Right renal pelvis (tissue), 4 donors: ENCODE measurements at places on chromosomes 16 and 17.

- DNase-seq = no peak
Observed at GRCh38 chr17:17443173-17443572, 33.6 kb upstream of the MED9 start.

- DNase-seq = no peak
Observed at GRCh38 chr16:50183316-50183715, 30.2 kb downstream of the TENT4B start.

DNA sequence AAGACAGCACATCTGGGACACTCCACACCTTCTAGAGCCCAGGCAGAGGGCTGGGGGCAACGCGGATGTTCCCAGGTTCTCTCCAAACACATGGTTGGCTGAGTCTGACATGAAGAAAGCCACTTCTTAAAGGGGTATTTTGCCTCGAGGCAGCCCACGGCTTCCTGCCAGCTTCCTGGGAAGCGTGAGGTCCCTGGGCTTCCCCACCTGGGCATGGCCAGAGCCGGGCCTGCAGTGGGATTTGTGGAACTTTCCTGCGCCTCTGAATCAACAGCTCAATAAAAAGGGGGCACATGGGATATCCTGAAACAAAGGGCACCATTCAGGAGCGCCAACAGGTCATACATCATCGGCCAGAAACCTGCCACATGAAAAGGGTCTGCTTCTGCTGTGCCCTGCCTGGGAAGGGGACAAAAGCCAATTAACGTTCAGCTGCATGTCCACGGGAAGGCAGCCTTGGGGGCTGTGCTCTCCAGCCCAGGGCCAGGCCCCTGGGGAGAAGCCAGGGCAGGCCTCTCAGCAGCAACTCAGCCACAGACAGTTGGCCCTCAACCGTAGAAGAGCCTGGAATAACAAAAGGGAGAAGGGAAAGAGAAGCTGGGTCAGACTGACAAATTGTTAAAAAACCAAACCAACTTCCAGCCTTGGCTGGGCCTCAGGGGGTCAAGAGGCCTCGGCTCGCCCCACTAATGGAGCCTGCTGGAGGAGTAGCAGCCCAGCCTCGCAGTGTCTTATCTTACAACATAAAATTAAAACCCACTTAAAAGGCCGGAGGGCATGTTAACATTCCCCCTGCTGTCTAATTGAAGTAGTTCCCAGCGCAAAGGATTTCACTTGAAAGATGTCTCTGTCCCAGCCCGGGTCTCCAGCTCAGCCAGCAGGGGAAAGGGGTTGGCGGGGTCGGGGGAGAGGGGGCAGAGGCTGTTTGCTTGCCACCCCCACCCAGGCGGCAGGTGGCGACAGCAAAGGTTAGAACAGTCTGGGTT is 34.2 kb downstream of the TBX4 start:
- no peak for DNase-seq

DNA sequence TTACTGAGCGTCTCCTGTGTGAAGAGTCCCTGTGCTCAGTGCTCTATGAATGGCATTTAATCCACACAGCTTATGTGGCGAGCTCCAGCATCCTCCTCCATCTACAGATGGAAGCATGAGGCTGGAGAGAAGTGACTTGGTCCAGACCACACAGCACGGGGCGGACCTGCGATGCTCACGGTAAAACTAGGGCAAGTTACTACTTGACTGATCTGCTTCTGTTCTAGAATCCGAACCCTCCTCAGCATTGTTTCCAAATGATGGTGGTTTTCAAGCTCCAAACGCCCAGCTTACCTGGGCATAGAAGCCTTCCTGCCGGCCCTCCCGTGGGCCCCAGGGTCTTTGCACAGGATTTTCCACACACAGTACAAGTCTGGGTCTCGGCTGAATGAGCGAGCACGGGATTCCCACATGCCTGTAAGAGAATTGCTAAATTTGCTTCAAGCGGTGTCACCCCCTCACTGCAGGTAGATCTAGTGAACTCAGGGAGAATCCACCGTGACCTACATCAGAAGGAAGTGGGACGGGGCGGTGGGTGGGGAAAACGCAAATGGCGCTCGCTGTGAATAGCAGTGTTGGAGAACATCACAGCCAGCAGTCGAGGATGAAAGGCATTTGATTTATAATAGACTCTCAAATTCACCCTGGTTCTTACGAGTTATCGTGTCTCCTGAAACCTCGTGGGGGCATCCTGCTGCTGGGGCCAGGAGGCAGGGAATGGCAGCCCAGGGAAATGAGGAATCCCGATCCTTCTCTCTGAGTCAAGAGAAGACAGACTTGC is 101.1 kb downstream of the CMIP start:
- DNase-seq = no peak

DNA sequence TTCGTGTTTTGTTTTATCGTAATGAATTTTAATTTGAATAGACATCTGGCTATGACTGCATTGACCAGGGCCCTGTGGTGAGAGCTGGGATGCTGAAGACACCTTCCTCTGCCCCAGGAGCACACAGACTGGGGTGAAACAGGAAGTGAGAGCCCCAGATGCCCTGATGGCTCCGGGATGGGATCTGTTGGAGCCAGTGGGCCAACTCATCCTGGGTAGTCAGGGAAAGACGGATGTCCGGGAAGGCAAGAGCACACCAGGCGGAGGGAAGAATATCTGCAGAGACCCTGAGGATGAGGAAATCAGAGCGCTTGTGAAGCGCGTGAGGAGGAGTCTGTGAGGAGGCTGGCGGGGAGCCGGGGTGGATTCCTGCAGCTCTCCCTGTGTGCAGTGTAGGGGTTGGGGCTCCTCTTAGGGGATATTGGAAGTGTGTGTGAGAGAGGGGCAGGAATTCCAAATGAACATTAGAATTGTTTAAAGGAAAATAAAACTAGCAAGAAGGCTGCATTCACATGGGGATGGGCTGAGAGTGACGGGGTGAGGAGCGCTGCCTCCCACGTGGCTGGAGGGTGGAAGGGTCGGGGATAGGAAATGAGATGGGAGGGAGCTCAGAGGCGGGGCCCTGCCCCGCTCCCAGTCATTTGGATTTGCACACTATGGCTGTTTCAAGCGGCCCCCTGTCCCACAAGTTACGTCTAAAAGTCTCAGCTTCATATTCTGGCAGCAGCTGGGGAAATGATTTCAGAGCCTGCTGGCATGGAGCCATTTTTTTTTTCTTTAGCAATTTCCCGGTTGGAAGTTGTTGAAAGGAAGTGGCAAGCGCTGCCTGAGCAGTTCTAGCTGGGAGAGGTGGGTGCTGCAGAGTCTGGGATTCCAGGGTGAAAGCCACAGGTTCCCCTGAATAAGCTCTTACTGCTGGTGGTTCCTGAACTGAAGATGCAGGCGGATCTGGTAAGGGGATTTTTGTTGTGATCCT is 71.2 kb upstream of the LGALS9 start:
- peak; percentile 86 for DNase-seq

GRCh38 chr16:20243731-20244281 is 83.5 kb downstream of the GP2 start:
- DNase-seq = no peak

GRCh38 chr17:6599364-6599763 is 41.1 kb downstream of the KIAA0753 start:
- DNase-seq = no peak

GRCh38 chr17:31373150-31374093 is 18.1 kb upstream of the RAB11FIP4 start:
- DNase-seq = no peak

DNA sequence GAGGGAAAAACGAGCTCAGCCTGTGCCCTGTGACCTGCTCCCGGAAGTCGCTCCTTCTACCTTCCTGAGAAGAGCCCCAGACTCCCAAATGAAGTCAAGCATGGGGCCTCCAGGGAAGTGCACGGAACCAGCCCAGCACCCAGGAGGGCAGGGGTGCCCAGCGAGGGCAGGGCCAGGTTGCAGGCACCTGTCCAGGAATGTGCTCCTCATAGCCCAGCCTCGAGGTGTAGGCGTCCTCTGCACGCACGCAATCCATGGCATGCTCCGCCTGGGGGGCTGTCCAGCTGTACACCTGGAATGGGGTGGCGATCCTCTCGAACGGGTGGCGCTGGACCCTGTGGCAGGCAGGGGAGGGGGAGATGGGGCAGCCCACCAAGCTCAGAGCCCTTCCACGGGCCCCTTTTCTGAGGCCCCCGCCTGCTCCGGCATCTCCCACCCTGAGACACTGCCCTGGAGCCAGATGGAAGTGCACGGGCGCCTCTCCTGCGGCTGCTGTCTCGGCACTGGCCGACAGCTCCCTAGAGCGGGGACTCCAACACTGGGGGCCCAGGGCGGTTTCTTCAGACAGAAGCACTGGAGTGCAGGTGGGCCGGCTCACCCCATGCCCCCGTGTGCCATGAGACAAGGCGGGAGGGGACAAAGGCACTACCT is 10.9 kb downstream of the CLUH start:
- no peak for DNase-seq

DNA sequence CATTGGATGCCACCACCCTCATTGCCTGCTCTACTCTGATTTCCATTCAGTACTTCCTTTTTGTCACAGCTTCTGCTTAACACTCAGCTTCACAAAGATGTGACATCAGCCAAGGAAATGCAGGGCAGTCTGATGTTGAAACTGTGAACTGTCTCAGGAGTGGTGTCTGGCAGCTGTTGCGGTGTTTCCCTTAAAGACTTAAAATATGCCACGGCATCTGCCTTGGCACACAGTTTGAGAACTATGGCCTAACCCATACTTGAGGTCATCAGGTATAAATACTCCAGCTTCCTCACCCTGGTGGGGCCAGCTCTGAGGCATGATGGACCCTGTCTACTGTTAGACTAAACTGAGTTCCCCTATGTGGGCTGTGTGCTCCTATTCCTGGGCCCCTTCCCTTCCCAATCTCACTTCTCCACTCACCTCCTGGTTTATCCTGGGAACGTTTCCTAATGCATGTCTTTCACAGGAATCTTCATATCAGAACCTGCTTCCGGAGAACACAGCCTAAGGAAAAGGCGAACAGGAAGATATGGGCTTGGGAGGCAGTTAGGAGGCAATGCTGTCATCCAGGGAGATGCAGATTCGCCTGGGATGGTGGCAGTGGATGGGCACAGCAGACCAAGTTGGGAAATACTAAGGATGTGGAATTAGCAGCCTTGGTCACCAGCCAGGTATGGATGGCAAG is 96.5 kb downstream of the WSCD1 start:
- no peak for DNase-seq

- DNase-seq = no peak
Observed at GRCh38 chr17:46795379-46795952, 23.0 kb downstream of the WNT3 start.

DNA sequence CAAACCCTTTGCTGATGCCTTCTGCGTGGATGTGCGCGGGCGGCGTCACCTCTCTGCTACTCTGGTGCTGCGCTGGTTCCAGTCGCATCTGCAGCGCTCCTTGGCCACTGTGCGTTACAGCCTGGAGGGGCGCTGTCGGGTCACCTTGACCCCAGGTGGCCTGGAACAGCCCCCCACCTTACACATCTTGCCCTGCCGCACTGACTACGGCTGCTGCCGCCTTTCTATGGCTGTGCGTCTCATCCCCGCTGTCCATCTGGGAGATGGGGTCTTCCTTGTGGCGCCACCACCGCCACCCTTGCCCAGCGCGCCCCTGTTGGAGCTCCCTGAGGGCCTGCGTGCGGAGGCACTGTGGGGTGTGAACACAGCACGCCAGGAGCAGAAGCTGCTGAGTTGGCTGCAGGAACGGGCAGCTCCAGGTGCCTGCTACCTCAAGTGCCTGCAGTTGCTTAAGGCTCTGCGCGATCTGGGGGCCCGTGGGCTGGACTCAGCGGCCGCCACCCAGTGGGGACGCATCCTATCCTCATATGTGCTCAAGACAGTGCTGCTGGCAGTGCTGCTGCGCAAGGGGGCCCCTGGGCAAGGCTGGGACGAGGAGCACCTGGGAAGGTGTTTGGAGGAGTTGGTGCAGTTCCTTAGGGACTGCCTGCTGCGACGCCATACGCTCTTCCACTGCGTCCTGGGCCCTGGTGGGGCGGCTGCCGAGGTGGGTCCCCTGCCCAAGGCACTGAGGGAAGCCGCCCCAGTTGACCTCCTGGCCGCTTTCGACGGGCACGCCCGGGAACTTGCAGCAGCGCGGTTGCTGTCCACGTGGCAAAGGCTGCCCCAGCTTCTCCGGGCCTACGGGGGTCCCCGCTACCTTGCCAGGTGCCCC is 1.6 kb downstream of the ITPRIPL2 start:
- DNase-seq = no peak

DNA sequence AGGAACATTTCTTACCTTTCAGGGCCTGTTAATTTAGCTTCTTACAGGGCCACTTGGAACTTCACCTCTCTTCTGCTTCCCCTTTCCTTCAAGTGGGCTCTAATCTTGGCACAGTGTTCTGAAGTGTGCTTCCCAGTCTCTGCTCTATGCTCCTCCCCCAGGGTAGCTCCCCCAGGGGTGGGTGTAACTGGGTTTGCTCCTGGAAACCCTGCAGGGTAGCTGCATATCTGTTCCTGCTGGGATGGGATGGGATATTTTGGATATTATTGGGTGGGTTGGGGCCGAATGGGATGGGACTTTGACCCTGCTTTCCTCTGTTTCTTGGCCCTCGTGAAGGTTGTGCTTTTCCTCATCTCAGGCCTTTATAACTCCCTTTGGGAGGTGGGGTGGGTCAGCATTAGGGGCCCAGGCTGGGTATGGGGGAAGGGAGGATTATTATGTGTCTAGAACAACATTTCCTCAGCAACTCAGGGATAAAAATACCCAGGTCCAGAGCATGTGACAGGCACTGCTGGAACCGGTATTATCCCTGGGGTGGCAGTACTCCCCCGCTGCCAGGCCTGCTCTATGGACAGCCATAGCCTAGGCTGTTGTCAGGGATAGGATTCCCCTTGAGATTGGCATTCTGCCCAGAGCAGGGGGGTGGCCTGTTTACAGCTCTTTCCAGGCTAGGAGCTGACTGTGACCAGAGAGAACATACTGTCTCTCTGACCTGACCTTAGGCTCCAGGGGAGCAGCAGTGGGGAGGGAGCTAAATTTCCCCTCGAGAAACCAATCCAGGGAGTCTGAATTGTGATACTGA is 5.0 kb downstream of the NFE2L1 start:
- DNase-seq = no peak

- no peak for DNase-seq
Observed at GRCh38 chr16:28181515-28181914, 30.2 kb downstream of the XPO6 start.

DNA sequence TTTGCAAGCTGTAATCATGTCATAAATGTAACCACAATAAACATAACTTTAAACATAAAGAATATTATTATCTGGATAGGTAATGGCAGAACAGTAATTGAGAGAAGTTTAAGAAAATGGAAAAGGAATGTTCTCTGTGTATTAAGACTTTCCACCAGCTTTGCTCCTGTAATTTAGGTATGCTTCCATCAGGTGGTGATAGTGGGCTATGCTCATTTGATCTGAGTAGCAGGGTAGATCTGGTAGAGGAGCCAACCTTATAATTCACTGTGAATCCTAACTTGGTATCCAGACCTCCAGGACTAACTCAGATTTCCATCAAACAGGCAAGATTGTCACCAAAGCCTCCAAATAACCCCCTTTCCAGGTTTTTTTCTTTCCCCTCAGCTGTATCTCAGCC is 137.9 kb upstream of the ZKSCAN2 start:
- DNase-seq = no peak
